H9 (cell line): ENCODE measurements at places on chromosomes 2 and 18.

GRCh38 chr18:59360381-59360780, 1.3 kb upstream of the LMAN1 start:
- DNase-seq = no peak

DNA sequence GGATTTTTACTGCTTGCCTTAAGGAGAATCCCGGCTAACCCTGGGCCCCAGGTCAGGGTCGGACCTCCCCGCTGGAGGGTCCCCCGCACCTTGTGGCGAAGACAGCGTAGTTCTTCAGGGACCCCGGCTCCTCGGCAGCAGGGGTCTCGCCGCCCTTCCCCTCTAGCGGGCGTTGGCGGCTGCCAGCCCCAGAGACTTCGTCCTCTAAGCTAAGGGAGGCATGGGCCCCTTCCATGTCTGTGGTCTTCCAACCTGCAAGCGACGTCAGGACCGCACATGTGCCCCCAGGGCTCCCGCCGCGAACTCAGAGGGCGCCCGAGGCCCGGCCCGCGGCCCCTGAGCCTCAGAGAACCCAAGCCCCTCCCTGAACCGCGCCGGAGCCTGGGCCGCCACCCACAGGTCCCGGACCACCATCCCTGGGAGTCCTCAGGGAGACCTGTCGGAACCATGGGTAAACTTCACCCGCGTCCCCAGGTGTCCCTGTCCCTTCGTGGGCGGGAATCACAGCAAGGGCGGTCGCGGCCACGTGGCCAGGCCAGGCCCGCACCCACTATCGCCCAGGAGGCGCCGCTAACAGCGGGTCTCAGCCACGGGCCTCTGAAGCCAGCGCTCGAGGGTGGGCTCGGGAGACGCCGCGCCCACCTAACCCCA, 562 bp downstream of the ANKMY1 start:
- DNase-seq = peak; percentile 44

- DNase-seq = no peak
These were observed 2.2 kb upstream of the DLX1 start for GRCh38 chr2:172082944-172083627.

GRCh38 chr18:10312326-10313015, 142.0 kb upstream of the APCDD1 start:
- DNase-seq = no peak

DNA sequence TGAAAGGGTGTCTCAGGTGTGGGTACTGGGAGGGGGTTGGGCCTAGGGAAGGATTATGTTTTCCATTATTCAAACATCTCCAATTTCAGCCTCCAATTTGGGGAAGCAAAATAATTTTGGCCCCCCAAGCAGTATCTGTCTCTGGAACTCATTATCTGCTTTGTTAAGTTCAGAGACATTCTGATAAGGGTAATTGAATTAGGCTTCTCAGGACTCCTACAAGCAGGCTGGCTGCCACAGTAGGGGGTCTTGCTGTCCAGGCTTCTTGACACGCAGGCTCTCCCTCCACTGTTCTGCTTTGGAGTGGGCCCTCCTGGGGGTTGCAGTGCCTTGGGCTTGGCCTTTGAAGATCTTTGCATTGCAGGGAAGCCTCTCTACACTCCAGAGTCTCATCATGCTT, 108.1 kb upstream of the SIX2 start:
- DNase-seq = no peak

GRCh38 chr2:113305146-113305545, 26.4 kb upstream of the PAX8 start:
- no peak for DNase-seq

DNA sequence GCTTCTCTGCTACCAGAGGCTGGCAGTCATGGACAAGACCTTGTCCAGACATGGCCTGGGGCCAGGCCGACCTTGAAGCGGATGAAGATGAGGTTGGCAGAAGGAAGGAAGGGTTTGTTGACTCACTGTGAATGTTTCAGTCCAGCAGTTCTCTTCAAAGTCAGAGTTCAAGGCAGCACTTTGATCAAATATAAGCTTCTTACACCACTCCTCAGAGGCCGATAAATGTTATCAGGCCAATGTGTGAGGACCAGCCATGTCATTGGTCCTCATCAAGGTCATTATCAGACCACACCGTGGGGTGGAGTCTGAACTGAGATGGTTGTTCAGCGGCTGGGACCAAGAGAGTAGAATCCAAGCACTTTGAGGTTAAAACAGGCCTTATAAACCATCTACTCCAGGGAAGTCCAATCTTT, 35.5 kb downstream of the QPCT start:
- DNase-seq = no peak
